ENCODE measurements at places on chromosomes 6 and 20. TPM values are rescaled to one million over a fixed set of nuclear protein-coding genes. Genes with fewer than 3 reads are reported as not detected.
A peak's percentile ranks its signal among the peaks of the same experiment; 100 is the strongest.

GRCh38 chr20:46206025-46206424, 87.9 kb downstream of the CD40 start:
- no peak for DNase-seq

- DNase-seq, result no peak
These were observed 41.0 kb upstream of the IFNGR1 start for GRCh38 chr6:137260217-137260616.

- DNase-seq, result no peak
These were observed 54.0 kb downstream of the PIGU start for GRCh38 chr20:34622821-34623451.

DNA sequence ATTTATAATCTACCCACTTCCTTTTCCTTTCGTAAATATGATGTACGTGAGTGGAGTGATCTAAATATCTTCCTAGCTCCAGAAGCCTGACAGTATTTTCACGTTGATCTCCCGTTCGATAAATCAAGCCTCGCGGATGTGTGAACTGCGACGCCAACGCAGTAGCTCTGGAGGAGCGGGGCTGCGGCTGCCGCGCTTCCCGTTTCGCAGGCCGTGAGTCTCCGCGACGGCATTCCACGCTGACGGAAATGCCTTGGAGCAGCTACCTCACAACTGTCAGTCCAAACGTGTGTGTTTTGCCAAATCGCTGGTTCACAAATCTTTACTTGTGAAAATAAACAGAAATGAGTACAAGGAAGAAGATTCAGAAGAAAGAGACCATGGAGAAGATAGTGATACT, 41.2 kb downstream of the BTBD3 start:
- no peak for DNase-seq

DNA sequence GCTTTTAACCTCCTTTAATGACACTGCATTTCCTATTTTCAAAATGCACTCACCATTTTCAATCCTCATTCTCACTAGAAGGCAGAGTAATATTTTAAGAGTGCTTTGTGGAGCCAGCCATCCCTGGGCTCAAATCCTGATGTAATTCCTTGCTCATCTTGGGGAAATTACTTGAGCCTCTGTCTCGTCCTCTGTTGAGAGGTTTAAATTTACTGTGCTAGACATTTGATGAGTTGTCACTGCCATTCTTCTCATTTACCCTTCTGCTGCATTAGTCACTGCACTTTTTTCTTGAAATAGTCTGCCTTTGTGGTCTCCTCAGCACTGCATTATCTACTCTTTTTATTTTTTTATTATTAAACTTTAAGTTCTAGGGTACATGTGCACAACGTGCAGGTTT, 150.0 kb upstream of the HDDC2 start:
- no peak for DNase-seq

- DNase-seq, result no peak
These were observed 63.1 kb downstream of the SEC63 start for GRCh38 chr6:107894809-107895396.

DNA sequence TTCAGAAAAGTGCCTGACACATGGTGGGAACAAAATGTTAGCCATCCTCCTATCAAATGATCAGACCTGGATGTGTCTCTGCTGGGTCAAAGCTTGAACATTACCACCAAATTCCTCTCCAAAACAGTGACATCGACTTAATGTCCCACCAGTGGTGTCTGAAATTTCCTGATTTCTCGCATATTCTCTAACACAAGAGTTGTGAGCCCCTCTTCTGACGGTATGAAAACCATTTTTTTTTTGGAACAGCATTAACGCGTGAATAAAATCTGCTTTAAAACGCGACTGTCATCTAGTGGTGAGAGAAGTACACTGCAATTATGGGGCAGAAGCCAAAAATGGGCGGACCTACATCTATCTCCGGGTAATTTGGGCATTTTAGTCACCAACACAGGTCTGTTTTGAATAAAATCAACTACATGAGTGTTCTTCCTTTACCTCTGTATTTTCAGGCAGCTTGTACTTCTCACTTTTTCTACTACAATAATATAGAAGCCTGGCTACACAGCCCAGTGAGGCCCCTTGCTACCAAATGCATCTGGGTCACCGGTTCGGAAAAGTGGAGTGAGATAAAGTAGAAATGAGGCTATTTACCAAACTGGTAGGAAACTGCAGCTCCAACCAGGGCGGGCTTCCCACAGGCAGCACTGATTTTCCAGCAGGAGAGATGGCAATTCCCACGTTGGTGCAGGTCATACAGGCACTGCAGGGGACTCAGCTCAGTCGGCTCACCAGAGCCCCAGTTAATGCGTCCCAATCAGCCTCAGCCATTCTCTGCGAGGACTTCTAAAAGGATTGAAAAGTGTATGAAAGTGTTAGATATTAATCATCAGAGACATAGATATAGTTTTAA, 27.4 kb downstream of the MGME1 start:
- peak; percentile 60 for DNase-seq

DNA sequence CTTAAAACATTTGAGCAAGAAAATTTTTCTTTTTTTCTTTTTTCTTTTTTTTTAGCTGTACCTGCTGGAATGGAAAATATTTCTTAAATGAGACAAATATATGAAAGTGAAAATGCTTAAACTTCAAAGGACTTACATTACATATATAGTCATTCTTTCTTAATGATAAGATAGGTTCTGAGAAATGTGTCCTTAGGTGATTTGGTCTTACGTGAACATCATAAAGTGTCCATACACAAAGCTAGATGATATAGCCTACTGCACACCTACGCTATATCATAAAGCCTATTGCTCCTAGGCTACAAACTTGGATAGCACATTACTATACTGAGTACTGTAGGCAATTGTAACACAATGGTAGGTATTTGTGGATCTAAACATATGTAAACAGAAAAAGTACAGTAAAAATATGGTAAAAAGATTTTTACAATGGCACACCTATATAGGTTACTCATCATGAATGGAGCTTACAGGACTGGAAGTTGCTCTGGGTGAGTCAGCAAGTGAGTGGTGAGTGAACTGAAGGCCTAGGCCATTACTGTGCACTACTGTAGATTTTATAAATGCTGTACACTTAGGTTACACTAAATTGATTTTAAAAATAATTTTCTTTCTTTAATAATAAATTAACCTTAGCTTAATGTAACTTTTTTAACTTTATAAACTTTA, 54.6 kb downstream of the RPP21 start:
- no peak for DNase-seq

DNA sequence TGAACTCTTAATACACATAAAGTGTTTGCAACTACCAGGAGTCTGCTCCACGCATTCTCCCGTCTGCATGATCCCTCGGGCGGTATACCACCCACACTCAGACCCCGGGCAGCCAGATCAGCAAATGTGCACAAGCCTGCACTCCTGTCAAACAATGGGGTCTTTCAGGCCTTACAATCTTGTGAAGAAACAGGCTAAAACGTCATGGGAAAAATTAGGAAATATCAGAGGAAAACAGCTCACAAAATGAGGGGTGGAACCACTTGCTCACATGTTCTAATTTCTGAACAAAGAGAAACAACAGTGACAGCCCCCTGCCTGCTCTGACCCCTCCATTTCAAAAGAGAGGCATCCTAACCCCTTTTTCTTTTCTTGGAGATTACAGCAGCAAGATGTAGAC, 69.4 kb downstream of the BACH2 start:
- no peak for DNase-seq

- DNase-seq, result no peak
These were observed 75.9 kb upstream of the PMEPA1 start for GRCh38 chr20:57785720-57786119.

- no peak for DNase-seq
These were observed 54.4 kb downstream of the PCNA start for GRCh38 chr20:5065166-5065878.

GRCh38 chr6:157832250-157832967, 9.4 kb downstream of the SNX9 start:
- DNase-seq, result no peak

DNA sequence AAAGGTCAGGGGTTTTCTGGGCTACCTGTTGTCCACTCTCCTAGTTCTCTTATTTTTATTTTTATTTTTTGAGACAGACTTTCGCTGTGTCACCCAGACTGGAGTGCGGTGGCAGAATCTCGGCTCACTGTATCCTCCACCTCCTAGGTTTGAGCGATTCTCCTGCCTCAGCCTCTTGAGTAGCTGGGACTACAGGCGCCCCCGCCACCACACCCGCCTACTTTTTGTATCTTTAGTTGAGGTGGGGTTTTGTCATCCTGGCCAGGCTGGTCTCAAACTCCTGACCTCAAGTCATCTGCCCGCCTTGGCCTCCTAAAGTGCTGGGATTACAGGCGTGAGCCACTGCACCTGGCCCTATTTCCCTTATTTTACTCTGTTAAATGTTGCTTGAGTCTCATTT, 149.0 kb downstream of the EYA4 start:
- DNase-seq, result no peak

DNA sequence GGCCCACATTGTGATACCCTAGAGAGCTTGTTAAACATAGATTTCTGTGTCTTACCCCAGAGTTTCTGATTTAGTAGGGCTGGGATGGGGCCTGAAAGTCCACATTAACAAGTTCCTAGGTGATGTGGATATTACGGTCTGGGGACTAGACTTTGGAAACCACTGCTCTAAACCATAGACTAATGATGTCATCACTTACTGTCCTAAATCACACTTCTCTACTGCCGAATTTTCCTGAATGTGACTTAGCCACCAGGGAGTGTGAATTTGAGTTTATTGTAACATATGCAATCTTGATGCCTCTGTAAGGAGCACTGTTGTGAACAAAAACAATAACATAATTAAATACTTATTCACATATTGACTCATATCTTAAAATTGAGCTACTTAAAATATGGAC, 165.6 kb downstream of the BTBD3 start:
- DNase-seq, result no peak

GRCh38 chr6:42889815-42890214, 10.4 kb downstream of the RPL7L1 start:
- DNase-seq, result no peak

- peak; percentile 49 for DNase-seq
These were observed 124.5 kb downstream of the MRPL14 start for GRCh38 chr6:44002593-44003344.

GRCh38 chr20:35726842-35727711, 15.0 kb downstream of the RBM39 start:
- DNase-seq, result no peak

GRCh38 chr20:32810941-32811340, 8.8 kb upstream of the MAPRE1 start:
- DNase-seq, result no peak

DNA sequence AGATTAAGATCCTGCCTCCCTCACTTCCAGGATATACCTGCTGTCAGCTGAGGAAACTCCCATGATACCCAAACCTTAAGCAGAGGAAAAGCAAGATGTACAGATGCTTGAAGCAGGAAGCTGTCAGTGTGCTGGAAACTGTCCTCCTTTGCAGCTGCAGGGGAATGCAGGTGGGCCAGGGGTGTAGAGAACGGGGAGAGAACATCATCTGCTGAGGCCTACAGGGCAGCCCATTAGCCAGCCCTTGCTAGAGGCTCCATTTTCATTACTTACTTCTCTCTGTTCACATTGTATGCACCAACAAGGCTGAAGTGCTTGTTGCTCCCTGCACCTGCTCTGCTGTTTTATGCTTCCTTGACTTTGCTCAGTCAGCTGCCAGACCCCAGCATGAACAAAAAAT, 119.1 kb downstream of the PRND start:
- DNase-seq, result no peak

- no peak for DNase-seq
These were observed 39.2 kb downstream of the LIN28B start for GRCh38 chr6:104995989-104996617.

DNA sequence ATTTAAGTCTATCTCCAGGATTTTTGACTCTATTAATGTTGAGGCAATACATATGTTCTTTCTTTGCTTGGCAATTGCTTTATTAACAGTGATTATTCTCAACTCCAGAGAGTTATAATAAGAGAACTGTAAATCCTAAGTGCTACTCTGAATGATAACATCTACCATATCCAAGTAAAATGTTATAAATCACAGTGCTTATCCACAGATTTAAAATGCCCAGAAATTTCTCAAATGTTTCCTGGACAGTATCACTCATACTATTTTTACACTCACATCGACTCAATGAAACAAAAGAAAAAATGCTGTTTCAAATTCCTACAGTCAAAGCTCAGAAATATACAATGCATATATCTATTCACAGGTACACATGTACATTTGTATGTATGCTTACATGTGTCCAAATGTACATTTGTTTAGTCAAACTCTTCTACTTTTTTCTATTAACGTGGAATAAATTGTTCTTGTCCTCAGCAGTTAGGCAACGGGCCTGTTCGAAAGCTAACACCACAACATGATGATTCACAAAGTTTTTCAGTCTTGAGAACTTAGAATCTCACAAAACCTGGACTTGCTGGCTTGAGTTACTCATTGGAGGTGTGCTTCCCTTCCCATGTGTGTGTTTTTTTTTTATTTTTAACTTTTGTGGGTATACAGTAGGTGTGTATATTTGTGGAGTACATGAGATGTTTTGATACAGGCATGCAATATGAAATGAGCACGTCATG, 193.0 kb downstream of the GJA10 start:
- no peak for DNase-seq

DNA sequence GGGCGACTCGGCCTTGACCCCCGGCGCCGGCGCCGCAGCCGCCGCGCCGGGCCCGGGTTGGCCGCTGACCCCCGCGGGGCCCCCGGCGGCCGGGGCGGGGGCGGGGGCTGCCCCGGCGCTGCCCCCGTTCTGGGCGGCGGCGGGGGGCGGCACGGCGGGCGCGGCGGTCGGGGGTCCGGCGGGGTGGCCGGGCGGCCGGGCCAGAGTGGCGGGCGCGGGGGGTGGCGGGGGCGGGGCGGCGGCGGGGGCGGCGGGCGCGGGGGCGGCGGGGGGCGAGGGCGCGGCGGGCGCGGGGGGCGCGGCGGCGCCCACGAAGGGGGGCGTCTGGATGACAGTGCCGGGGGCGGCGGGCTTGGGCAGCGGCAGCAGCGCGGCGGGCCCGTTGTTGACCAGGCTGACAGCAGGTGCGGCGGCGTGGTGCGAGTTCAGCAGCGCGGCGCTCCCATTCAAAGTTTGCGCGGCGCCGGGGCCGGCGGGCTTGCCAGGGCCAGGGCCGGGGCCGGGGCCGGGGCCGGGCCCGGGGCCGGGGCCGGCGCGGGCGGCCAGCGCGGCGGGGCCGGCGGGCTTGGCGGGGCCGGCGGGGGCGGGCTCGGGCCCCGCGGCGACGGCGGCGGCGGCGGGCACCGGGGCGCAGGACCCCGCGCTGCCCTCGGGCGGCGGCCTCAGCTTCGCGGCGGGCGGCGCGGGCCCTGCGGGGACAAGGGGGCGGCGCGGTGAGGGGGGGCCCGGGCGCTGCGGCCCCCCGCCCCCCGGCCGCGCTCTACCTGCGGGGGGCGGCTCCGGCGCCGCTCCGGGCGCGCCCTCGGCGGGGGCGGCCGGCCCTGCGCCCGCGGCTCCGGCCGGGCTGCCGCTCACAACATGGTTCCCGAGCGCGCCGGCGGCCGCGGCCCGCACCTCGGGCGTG, 659 bp downstream of the TAF4 start:
- DNase-seq, result no peak

The CCN5 gene
- not detected for total RNA-seq

The FAM209B gene
- 2.2 TPM for total RNA-seq

The UST gene
- 7.6 TPM for total RNA-seq

The TPD52L1 gene
- 0.35 TPM for total RNA-seq

The KCNK5 gene
- total RNA-seq, result 0.83 TPM

The BFSP1 gene
- total RNA-seq, result 0.94 TPM

The PHACTR1 gene
- 0.44 TPM for total RNA-seq

The AKAP7 gene
- 16.2 TPM for total RNA-seq

The C6orf15 gene
- total RNA-seq, result not detected

The LY6G6C gene
- not detected for total RNA-seq

The RFX6 gene
- not detected for total RNA-seq
